GF-D8 (cell line): ENCODE measurements at places on chromosomes 2 and 18.

DNA sequence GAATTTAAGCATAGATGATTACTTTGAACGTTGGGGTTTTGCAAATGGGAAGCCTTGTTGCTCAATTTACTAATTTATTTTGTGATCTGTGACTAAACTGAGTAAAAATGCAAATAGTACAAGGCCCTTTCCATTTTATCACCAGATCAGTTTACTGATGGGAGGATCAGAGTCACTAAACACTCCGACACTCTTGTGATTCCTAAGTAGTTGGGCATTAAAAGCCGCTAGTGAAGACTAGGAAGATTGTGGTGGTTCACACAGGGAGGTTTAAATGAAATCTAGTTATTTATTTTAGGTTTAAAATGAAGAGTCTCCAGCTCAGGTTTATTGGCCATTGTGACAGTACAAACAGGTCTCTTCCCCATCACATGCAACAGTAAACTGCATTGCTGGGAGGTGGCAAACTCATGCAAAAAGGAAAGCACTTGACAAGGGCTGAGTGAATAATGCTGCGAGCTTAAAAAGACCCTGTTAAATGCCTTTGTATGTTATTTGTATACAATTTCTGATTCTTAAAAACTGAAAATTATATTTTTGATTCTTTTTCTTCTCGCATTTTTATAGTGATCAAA, 394.8 kb upstream of the FANCL start:
- DNase-seq, result no peak

GRCh38 chr2:224682134-224682533, 34.0 kb downstream of the CCDC195 start:
- no peak for DNase-seq

DNA sequence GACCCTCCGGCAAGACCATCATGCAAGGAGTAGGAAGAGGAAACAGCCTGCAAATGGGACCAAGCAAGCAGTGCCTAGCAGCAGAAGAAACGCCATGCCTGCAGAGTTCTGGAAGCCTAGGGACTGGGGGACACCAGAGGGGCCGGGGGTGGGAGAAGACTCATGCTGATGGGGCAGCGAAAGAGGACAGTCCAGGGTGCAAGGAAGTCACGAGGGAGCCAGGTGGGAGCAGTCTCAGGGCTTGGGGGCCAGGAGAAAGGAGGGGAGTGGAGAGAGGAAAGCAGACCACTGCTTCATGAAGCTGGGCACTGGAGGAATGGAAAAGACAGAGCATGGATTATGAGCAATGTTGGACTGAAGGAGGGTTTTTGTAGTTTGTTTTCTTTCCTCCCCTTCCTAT, 119.4 kb upstream of the CAPN13 start:
- no peak for DNase-seq

GRCh38 chr2:162746310-162746709, 92.3 kb downstream of the KCNH7 start:
- no peak for DNase-seq

GRCh38 chr2:54042897-54043620, 72.3 kb upstream of the PSME4 start:
- no peak for DNase-seq

DNA sequence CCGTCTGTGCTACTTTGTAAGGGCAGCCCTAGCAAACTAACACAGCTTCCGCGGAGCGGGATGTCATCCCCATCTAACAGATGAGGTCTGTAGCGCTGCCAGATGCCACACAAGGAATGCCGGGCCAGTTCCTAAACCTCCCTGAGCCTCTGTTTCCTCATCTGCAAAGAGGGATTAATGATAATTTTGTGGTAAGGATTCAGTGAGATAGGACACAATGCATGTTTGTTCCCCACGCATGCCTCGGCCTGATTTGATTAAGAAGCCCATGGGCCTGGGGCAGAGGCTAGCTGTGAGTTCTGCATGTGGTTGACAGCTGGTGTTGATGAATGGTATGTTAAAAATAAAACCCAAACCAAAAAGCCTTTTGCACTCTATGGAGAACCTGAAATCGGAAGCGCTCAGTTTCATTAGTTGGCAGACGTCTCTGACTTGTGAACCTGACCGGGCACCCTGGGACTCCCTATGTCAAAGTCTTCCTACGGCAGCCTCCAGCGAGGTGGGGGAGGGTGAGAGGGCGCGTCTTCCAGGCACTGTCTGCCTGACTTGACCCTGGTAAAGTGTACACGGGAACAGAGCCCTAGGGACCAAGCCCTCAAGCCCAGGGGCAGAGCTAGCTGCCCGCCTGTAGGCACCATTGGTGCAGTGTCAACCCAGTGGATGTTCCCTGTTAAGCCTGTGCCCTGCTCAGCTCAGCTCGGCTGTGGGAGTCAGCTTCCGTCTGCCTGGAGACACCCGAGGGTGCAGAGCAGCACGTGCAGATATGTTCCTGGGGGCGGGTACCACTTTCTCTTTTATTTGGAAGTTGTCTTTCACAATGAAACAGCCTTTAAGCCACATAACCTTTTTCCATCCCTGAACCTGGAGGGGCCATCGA, 14.8 kb upstream of the INHBB start:
- DNase-seq, result no peak

DNA sequence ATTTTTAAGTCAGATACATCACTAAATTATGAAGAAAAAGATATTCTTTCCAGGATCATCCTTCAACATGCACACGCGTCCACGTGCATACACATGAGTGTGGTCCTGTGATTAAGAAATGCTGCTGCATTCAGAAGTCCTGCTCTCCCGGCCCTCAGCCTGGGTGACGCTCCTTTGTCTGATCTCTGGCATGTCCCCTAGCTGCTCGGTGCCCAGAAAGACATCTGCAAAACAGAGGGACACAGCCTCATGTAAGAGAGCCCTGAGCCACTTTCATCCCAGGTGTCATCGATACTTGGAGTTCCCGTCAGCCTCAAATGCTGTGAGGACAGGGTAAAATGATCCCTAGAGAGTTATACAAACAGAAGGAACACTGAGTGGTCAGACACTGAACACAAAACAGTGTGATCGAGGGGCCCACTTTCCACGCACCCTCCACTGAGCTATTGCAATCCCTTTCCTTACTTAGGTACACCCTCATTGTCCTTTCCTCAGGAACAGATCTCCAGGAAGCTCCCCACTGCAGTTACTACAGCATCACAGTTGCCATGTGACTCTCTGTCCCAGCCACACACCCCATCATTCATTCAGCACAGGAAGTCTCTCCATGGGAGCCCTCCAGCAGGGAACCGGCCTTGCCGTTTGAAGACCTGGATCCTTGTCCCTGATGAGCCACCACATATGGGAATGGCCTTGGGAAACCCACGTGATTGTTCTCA, 32.1 kb downstream of the CRACDL start:
- DNase-seq, result no peak

- DNase-seq, result no peak
Measured at GRCh38 chr2:2573658-2574293, 242.7 kb upstream of the MYT1L start.

GRCh38 chr2:203550266-203550665, 15.2 kb upstream of the RAPH1 start:
- no peak for DNase-seq

DNA sequence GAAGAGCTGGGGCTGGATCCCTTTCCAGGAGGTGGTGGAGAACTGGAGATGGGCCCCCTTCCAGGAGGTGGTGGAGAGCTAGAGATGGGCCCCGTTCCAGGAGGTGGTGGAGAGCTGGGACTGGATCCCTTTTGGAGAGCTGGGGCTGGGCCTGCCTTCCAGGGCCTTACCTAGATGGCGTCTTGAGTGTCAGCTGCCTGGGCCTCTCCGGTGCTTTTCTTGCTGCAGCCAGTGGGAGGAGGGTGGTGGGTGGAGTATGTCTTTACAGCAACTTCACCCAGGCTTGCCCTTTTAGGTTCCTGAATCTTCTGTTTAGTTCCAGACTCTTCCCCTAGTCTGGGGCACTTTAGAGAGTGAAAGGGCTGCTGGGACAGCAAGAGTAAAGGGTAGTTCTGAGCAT, 19.1 kb upstream of the TXNDC2 start:
- DNase-seq, result no peak
